ENCODE measurements at places on chromosomes 1 and 21.

- no peak for DNase-seq
Measured at GRCh38 chr1:8567146-8567545, 249.2 kb downstream of the SLC45A1 start.

GRCh38 chr1:65674522-65674921 is 118.2 kb upstream of the PDE4B start:
- no peak for DNase-seq

- no peak for DNase-seq
Measured at GRCh38 chr1:206963740-206964139, 6.5 kb downstream of the FCAMR start.

GRCh38 chr1:85998105-85998855 is 158.3 kb downstream of the COL24A1 start:
- DNase-seq, result no peak

- DNase-seq, result no peak
Measured at GRCh38 chr1:226690460-226690982, 48.6 kb downstream of the ITPKB start.
